ENCODE measurements at places on chromosomes 3 and 15. TPM values are rescaled to one million over a fixed set of nuclear protein-coding genes. Genes with fewer than 3 reads are reported as not detected.

DNA sequence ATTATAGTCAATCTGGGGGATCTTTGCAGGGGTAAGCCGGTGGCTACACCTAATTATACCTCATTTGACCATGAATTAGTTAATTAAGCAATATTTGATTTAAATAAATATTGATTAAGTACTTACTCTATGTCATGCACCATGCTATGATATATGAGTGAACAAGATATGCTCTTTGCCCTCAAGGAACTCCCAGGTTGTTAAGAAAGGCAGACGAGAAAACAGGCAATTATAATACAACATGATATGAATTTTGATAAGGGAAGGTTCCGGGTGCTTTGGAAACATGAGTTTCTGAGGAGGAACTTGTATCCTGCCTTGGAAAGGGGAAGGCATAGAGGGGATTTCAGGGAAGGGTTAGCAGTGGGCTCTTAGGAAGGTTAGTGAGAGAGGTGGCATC lies 412.9 kb downstream of the WDR72 start:
- DNase-seq = no peak

DNA sequence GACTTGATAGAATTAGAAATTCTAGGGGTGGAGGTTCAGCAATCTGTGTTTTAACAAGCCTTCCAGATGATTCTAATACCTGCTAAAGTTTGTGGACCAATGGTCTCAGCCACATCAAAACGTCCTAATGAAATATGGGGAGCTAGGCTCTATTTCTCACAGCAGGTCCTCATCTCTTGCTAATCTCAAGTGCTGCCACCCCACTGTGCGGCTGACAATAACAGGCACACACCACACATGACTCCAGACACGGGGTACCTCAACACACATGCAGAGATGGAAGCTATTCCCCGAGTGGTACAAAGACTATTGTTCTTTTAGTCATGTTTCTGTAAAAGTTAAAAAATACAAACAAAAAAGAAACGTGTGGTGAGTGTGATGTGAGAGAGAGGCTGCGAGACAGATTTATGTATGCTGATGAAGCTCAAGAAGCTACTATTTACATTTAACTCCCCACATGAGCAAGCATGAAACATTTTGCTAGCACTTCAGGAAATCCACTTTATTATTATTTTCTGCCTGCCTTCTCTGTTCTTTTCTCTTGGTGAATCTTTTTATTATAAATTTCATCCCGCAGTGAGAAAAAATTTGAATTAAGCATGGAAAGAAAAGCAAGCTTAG lies 405.6 kb downstream of the MAGI1 start:
- no peak for DNase-seq

DNA sequence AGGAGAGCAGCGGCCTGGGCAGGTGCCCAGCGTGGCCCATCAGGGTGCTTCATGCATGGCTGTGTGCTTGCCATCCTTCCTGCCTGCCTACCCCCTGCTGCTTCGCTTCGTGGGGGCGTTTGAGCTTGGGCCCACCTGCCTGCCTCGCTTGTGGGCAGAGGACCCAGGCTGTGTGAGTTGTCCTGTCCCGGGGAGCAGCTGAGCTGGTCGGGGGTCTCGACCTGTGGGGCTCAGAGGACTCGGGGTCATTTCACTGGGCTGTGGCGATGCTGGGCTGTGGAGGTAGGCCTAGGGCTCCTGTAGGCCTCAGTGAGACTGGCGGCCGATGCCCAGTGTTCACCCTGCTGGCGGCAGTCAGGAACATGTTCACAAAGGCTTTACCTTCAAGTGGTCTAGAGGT lies 12.1 kb upstream of the STAB1 start:
- no peak for DNase-seq

Gene SCN11A
- 1.4 TPM for polyA plus RNA-seq

- DNase-seq = peak; percentile 33
Observed at GRCh38 chr3:170222647-170223541, 670 bp downstream of the PRKCI start.

- no peak for DNase-seq
Observed at GRCh38 chr3:133924041-133924440, 28.4 kb upstream of the RAB6B start.

DNA sequence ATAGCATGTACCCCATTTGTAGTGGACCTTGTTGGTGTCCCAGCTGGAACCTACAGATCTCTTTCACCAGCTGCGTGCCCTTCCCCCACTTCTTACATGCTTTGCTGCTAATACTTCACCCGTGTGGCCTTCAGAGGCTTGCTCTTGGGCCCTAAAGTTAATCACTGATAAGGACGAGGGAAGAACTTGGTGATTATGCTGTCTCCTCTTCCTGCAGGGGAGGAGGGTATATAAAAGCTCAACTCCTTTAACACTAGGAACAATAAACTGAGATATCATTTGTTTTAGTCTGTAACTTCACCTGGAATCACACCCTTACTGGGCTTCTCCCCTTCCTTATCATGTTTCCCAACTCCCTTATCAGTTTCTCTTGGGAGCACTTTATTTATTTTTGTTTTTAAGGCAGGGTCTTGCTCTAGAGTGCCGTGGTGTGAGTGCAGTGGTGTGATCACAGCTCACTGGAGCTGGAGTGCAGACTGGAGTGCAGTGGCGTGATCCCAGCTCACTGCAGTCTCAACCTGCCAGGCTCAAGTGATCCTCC lies 43.2 kb upstream of the PIK3R4 start:
- no peak for DNase-seq

GRCh38 chr3:49794431-49794830 lies 5.2 kb downstream of the CDHR4 start:
- no peak for DNase-seq

Gene CLRN1
- not detected for polyA plus RNA-seq

- no peak for DNase-seq
Observed at GRCh38 chr3:69762768-69763229, 23.5 kb downstream of the MITF start.

Gene ACTC1
- polyA plus RNA-seq = 1.2 TPM

DNA sequence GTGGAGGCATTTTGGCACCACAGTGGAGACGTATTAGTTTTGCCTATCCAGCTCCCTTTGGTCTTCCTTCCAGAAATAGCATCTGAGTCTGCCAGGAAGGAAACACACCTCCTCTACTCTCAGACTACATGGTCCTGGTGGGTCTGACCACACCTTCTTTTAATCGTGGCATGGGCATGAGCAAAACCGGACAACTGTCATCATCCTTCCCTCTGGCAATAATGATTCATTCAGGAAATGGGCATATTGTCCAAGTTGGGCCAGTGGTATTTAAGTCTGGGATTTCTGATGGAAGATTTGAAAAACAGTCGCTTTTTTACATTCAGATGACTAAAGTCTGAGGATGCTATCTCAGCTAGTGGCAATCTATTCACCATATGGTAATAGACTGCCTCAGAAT lies 601.0 kb upstream of the ADAMTS9 start:
- no peak for DNase-seq

GRCh38 chr3:96294143-96294542 lies 520.3 kb upstream of the EPHA6 start:
- DNase-seq = no peak

- no peak for DNase-seq
Observed at GRCh38 chr15:67838789-67839332, 984 bp downstream of the RNU6-1 start.

DNA sequence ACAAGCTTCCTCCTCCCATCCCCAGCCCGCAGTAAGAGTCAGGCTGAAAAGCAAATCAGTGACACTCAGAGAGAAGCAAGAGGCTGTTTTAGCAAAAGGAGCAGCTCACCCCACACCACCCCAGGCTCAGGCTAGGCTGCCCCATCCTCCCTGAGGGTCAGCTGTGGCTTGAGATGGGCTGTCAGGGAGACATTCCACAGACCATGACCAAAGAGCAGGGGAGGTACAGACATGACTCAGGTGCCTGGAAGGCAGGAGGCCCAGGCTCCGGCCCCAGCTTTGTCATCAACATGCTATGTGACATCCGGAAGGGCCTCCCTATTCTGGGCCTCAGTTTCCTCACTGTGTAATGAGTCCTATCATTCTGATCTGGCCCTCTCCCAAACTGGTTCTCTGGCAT lies 24.7 kb downstream of the HCN4 start:
- DNase-seq = no peak

Gene ALDH1A2
- polyA plus RNA-seq = 353 TPM

- no peak for DNase-seq
Observed at GRCh38 chr3:152056987-152057386, 183.5 kb downstream of the SUCNR1 start.

- DNase-seq = no peak
Observed at GRCh38 chr3:14658978-14659377, 7.4 kb downstream of the CCDC174 start.

DNA sequence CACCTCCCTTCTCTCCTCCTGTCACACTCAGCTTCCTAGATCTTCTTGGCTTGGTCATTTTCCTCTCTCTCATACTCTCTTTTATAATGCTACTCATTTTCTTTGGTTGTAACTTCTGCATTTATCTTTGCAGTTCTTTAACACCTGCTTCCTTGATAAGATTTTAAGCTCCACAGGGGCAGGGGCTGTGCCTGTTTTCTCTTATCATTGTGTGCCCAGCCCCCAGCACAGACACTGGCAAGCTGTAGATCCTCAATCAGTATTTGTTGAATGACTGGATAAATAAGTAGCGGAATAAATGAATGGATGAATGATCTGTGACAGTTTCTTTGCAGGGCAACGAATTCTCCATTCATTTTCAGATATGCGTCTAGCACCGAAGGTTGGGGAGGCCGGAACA lies 64.3 kb upstream of the MEX3B start:
- DNase-seq = no peak

DNA sequence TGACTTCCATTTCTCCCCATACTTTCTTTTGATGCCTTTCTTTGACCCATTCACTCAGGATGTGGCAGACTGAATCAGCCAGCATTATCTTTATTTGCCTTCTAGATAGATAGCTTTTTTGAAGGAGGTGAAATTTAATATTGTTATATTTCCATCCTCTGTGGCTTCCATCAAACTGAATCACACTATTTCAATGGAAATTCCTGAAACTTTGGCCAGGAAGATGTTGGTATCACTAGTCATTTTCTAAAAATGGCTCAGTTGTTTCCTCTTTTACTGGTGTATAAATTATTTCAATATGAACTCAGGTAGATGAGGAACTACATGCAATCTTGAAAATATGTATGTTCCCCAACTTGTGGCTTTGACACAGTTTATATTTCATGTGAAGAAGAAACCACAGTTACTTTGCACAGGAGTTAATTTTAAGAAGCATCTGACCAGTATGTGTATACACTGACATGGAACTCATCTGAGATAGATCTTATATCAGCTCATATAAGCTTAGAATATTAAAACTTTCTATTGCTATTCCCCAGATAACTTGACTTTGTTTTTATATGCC lies 248.3 kb downstream of the CGGBP1 start:
- DNase-seq = no peak

DNA sequence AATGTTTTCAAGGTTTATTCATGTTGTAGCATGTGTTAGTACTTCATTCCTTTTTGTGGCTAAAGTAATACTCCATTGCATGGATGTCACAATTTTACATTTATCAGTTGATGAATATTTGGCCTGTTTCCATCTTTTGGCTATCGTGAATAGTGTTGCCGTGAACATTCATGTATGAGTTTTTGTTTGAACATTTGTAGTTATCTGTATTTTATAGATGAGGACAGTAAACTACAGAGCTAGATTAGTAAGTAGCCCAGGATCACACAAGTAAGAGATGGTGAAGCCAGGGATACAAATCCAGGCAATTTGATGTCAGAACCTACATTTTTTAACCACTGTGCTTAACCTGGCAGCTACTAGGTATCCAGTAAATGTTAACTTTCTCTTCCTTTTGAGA lies 63.2 kb downstream of the ASTE1 start:
- DNase-seq = no peak

DNA sequence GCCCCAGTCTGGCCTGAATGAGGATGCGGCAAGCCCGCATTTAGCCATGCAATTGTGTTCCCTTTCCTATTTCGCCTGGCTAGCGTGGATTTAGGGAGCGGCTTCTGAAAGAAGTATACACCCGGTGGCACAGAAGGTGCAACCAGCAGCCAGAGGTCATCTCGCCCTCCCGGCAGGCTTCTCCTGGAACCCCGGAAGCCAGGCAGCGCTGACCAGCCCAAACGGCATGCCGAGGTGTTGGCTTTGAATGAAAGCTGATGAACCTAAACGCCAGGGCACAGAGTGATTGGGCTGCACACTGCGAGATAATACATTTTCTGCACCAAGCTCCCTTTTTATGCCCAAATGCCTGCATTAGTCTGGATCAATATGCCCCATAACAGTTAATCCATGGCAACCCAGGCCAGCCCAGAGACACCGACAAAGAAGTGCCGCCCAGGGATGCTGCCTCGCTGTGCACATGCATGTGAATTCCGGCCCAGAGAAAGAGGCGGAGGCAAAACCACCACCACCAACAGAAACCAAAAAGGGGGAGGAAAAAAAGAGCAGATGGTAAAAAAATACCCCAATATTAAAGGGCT lies 1.4 kb downstream of the SRGAP3 start:
- DNase-seq = no peak

Gene CACNA1D
- 12.9 TPM for polyA plus RNA-seq

- no peak for DNase-seq
Observed at GRCh38 chr3:46110701-46111493, 83.6 kb upstream of the XCR1 start.

GRCh38 chr3:185866555-185866954 lies 41.7 kb upstream of the IGF2BP2 start:
- no peak for DNase-seq

Gene PLA2G4D
- 0.03 TPM for polyA plus RNA-seq

- DNase-seq = peak; percentile 27
Observed at GRCh38 chr3:33658621-33658990, 59.4 kb downstream of the CLASP2 start.

- no peak for DNase-seq
Observed at GRCh38 chr15:63449731-63450130, 54.7 kb upstream of the USP3 start.

Gene ACAD9
- polyA plus RNA-seq = 49.2 TPM

GRCh38 chr3:134918441-134918840 lies 123.4 kb downstream of the EPHB1 start:
- DNase-seq = no peak

- no peak for DNase-seq
Observed at GRCh38 chr15:82540984-82541431, 751 bp upstream of the RPS17 start.

- DNase-seq = no peak
Observed at GRCh38 chr3:152374262-152374990, 105.7 kb downstream of the MBNL1 start.

Gene KLHL40
- polyA plus RNA-seq = not detected

DNA sequence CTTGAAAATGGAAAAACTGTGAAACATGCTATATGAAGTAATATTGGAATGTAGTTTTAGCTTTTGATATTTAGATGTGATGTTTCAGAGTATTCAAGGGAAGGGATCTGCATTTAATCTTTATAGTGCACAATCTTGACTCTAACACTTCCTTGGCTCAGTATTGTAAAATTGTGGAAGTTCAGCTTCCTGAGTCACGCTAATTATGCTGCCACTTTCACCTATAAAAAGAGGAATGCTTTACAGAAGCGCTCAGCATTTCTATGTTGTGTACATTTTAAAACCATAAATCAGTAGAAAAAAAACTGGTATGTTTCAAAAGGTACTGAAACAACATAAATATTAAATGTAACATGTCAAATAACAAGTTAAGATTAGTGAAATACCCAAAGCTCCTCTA lies 32.6 kb downstream of the SERPINI2 start:
- no peak for DNase-seq

Gene NR2F2
- 354 TPM for polyA plus RNA-seq

Measured in renal cortex interstitium (tissue), 15 donors.